ENCODE measurements at places on chromosomes 13 and 19. TPM values are rescaled to one million over a fixed set of nuclear protein-coding genes. Genes with fewer than 3 reads are reported as not detected.

CBLC gene
- total RNA-seq = not detected

FGF22 gene
- not detected for total RNA-seq

SLC7A10 gene
- total RNA-seq = not detected

PGLYRP1 gene
- total RNA-seq = not detected

BBC3 gene
- total RNA-seq = 6.8 TPM

ZNF611 gene
- total RNA-seq = 11.5 TPM

NCCRP1 gene
- not detected for total RNA-seq

GIPR gene
- not detected for total RNA-seq

FLT1 gene
- total RNA-seq = not detected

GRCh38 chr19:3080286-3080685 is 13.9 kb upstream of the GNA11 start:
- DNase-seq = no peak

DNA sequence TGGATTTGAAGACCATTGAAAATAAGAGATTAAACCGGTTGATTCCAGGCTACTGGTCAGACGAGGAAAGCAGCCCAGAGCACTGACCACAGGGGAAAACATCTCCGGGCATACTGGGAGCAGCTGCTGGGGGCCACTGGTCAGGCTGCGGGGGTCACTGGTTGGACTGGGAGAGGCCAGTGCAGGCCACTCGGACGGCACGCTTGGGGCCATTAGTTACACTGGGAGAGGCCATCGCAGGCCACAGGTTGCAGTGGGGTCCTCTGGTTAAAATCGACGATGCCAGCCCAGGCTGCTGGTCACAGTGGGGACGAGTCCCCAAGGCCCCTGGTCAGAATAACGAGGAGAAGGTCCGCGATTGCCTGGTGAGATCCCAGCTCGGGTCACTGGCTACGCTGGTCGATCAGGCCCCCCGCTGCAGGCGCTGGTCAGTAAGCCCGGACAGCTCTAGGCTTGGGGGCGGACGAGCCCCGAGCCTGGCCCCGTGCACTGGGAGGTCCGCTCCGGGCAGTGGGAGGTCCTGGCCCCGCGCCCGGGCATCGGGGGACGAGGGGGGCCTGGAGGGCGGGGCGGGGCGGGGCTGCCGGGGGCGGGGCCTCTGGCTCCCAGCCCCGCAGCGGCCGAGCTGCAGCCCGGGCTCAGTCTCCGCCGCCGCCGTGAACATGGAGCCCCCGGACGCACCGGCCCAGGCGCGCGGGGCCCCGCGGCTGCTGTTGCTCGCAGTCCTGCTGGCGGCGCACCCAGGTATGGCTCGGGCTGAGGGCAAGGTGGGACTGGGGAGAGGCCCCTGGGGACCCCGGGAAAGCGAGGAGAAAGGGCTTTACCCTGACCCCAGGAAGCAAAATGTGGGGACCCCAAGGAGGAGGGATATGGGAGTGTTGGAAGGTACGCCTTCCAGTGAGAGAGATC is at the start of gene BCAM:
TSS of gene BCAM (plus strand) at position 641 of the 909 bp plus-strand sequence. CDS start at position 663, 22 bp downstream.
- DNase-seq = peak; percentile 48

DNA sequence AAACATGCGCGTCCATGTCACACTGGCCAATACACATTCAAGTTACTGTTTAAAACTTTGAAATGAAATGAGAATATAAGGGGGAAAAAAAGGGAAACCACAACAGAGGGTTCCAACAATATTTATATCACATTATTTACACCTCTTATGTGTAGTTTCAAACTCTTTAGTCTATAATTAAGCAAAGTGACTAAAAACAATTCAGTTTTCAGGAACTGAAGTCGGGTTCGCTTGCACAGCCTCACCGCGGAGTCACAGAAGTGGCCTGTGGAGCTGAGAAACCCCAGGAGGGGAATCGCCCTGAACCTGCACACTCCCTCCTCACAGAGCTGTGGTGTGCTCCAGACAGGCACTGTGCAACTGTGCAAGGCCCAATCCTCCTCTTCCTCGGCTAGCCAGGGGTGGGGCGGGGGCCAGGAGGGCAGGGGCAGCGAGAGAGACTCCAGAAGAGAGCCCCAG is 75.9 kb downstream of the STK24 start:
- no peak for DNase-seq

DNA sequence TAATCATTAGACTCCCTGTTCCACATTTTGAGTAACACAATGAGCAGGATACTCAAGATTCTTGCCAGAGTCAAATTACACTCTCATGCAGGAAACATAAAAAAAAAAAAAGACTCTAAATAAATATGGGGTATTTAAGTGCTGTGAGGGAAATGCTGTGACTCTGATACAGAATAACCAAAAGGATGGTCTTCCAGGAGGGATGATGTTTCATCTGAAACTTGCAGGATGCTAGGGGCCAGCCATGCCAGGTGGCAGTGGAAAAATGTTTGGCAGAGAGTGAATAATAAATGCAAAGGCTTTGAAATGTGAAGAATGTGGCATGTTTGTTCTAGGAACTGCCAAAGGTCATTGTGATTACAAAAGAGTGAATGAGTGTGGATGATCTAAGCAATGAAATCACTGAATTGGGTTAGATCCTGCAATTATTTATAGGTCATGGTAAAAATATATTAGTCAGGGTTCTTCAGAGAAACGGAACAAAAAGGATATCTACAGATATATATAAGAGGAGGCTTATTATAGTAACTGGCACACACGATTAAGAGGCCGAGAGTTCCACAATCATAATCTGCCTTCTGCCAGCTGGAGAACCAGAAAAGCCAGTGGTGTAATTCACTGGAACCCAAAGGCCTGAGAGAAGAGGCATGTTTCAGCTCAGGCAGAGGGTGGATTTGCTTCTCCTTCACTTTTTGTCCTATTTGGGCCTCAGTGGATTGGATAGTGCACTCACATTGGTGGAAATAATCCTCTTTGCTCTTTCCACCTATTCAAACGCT is 1832.8 kb upstream of the MIR17HG start:
- DNase-seq = peak; percentile 77

DNA sequence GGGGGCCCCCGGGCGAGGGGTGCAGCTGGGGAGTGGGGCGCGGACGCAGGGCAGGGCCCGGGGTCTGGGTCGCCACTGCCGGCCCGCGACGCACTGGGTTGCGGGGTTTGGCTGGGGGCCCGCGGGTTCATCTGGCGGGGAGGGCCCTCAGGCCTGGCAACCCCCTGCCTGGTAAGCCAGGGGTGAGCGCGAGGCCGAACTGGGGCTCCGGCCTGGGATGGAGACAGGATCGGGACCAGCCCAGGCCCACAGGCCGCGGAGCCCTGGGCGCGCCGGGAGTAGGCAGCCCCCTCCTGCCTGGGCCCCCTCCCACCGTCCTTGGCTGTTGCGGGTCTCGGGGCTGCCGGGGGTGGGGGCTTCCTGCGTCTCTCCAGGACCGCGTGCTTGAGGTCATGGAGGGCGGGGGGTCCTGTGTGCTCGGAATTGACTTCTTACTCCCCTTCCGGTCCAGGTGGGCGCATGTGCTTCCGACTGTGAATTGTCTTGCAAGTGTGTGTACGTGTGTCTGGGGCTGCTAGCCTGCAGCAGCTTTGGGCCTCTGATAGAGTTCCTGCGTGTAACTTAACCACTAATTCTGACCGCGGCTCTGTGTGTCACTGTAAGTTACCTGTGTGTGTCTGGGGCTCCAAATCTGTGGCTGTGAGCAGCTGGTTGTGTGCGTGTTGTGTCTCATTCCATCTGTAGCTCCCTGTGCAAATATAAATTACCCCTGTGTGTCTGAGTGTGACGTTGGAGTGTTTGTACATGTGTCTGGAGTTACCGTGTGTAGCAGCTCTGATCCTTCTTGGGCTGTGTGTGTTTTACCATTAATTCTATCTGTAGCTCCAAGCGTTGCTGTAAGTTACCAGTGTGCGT is 751 bp downstream of the GRAMD1A start:
- DNase-seq = peak; percentile 31

GRCh38 chr19:5340637-5341447 is at the start of gene PTPRS:
Gene PTPRS, minus strand, starts transcription at chr19:5340812. Its CDS starts 54,672 bp downstream, at chr19:5286140.
- DNase-seq = peak; percentile 71

GRCh38 chr19:11423791-11424181 is 4.7 kb upstream of the RGL3 start:
- no peak for DNase-seq

GRCh38 chr13:66807251-66807650 is 422.9 kb downstream of the PCDH9 start:
- DNase-seq = no peak

DNA sequence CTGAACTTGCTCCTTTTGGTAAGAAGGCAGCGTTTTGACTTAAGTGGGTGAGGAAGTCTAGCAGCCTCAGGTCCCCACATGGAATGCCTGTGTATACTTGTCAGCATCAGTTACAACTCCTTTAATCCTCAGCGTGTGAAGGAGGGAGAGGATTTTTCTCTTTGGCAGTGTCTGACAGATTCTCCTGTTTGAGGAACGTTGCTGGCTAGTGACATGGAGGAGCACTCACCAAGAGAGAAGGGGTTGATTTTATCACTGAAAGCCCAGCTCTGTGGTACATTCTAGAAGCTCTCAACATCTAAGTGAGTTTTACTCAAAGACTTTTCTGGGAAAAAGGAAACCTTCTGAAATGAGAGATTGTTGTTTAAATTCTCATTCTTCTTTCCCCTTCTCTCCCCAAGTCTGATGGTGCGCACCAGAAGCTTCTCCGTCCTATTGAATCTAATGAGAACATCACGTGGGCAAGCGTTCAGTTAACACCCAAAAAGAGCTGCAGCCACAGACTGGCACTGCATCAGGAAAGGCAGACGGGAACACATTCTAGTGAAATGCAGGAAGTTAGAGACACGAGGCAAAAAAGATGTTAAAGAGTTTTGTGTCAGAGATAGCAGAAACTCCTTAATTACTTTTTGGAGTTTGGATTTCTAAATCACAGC is 58.2 kb downstream of the GJA3 start:
- no peak for DNase-seq

- DNase-seq = no peak
These were observed 16.8 kb downstream of the MEIS3 start for GRCh38 chr19:47402504-47402903.

DNA sequence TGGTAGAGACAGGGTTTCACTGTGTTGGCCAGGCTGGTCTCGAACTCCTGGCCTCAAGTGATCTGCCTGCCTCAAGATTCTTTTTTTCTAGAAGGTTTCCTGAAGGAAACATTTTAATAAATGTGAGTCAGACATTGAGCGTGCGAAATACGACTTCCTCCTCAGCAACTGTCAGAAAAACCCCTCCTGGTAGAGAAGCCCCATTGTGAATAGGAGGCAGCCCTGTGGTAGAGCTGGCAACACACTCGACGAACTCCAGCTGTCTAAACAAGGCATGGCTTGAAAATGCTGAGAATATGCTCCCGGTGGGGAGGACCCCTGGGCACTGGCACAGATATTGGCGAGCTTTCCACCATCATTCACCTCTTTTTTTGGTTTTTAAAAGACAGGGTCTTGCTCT is 9.8 kb downstream of the ZNF333 start:
- no peak for DNase-seq

- peak; percentile 28 for DNase-seq
These were observed 12.9 kb downstream of the N4BP2L1 start for GRCh38 chr13:32415019-32415418.

DNA sequence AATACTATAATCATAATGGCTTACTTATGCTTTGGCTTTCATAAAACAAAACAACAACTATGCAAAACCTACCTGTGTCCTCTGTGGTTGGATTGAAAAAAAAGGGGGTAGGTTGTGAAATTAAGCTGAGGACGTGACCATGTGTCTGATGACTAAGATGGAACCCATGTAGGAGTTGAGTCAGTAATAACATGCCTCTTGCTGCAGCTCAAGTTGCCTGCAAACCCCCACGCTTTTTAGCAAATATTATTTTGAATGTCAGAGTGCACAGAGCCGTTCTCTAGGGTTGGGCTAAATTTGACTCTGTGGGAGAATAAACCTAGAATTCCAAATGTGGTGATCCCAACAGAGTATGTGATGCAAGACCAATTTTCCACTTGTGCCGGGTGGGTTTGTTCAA is 209.3 kb downstream of the KCNRG start:
- DNase-seq = peak; percentile 46

GRCh38 chr13:50509167-50509566 is 334.3 kb downstream of the DLEU7 start:
- no peak for DNase-seq

- no peak for DNase-seq
These were observed 107.8 kb downstream of the HSPH1 start for GRCh38 chr13:31053896-31054295.

DNA sequence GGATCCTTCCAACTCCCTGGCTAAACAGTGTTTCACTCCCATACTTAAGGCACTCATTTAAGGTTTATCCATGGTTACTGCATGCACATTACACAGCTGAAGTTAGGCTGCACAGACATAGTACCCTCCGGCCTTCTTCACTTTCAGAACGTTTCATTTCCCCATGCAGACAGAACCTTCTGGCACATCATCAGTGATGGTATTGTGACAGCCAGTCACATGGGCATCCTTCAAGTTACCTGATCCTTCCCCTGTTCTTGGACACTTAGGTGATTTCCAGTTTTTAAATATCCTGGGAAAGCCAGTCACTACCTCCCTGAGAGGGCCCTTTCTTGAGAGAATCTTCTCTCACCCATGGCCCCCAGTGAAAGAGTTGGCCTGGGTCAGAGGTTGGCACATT is 9.1 kb downstream of the SMIM7 start:
- DNase-seq = no peak

GRCh38 chr13:39259371-39260140 is 221.3 kb downstream of the NHLRC3 start:
- DNase-seq = no peak

DNA sequence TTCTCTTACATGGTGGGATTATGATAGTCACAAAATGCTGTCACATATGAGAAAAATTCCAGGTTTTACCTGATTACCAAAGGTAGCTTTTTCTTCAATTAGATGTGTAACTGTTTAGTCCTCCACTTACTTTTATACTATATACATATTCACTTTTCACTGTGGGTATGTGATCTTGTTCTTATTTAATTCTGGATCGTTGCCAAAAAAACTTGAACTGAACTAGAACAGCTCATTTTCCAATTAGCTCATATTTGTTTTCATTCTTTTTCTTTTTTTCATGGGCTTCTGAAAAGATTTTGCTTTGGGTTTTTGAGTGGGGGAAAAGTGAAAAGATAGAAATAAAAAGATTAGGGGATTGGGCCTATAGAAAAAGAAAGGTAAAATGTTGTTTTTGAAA is 291.9 kb downstream of the NDFIP2 start:
- DNase-seq = no peak

DNA sequence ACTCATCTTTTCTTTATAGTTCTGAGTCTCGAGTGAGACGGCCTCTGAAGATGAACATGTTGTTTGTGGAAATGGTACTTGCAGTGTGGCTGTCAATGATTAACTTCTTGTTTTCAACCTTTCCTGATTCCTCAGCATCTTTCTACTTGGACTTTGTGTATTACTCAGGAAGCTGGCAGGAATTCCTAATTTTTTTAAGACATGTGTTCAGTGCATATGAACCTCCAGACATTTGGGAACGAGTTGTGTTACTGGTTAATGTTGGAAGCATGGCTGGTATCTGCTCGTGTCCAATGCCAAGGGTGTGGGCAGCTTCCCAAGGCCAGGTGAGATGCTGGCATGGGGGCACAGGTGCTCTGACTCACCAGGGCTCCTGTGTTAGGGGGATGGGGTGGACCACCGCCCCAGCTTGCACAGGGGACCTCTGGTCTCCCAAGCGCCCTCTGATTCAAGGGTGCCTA is 61.1 kb upstream of the MCF2L start:
- DNase-seq = no peak

Data from LHCN-M2 (cell line).